Frontal cortex (tissue), 4 donors: ENCODE measurements at places on chromosomes 2 and 18.

- DNase-seq = no peak
Observed at GRCh38 chr2:109398366-109399015, 215.3 kb downstream of the SEPTIN10 start.

GRCh38 chr2:202171241-202171825 lies 67.1 kb downstream of the SUMO1 start:
- no peak for DNase-seq

DNA sequence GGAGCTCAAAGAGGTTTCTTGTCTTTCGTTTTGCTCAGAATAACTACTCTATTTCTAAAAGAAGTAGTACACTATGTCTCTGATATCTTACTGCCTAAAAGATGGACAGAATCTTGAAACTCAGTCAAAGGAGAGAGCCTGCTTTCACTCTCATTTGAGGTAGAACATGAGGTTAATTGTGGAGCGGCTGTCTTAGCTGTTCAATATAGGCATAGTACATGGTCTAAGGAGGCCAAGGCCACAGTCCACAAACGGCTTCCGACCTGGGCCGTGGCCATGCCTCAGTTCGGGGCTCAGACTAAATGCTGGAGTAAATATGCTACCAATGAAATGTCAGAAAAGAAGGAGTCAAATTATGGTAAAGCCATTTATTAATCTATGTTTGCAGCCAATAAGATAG lies 185.8 kb upstream of the ACAA2 start:
- DNase-seq = no peak

GRCh38 chr2:164560902-164561301 lies 60.4 kb downstream of the GRB14 start:
- DNase-seq = no peak

- DNase-seq = no peak
Observed at GRCh38 chr2:186976329-186976728, 127.4 kb upstream of the ZSWIM2 start.

DNA sequence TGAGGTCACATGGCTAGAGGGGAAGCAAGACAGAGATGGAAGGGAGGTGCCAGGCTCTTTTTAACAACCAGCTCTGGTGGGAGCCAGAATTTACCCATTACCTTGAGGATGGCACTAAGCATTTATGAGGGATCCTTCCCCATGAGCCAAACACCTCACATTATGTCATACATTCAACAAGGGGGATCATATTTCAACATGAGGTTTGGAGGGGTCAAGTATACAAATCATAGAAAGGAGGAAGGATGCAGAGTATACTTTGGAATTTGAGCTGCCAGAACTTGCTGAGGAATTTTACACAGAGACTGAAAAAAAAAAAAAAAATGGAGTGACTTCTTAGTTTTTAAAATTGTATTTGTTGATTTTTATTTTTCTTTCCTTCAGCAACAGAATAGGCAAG lies 891.4 kb downstream of the CCDC85A start:
- DNase-seq = no peak
